ENCODE measurements at places on chromosomes 1 and 21.

DNA sequence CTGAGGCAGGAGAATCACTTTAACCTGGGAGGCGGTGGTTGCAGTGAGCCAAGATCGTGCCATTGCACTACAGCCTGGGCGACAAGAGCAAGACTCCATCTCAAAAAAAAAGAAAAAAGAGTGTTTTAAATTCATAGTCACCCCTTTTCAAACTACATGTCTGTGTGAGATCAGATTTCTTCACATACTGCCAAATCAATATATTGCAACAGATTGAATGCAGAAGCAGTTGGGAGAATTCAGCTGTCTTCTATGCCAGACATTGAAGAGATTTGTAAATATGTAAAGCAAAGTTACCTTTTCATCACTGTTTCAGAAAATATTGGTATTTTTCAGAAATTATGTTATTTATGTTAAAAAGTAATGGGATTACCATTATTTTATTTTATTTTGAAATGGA is 101.1 kb downstream of the TMEM200B start:
- DNase-seq, result no peak

DNA sequence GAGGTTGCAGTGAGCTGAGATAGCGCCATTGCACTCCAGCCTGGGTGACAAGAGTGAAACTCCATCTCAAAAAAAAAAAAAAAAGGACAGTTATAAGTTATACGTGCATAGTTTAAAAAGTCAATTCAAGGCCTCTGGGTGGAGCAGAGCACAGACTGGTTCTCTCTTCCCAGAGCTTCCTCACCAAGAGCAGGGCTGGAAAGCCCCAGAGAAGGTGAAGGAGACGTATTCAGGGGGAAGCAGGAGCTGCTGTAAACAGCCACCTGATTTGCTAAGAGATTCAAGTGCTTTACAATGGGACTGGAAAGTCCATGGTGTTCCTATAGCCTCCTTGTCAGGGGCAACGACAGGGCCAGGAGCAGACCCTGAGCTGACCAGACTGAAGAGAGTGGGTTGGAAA is 85.0 kb upstream of the LYST start:
- DNase-seq, result no peak

- no peak for DNase-seq
Measured at GRCh38 chr1:88101041-88101440, 583.0 kb upstream of the PKN2 start.

DNA sequence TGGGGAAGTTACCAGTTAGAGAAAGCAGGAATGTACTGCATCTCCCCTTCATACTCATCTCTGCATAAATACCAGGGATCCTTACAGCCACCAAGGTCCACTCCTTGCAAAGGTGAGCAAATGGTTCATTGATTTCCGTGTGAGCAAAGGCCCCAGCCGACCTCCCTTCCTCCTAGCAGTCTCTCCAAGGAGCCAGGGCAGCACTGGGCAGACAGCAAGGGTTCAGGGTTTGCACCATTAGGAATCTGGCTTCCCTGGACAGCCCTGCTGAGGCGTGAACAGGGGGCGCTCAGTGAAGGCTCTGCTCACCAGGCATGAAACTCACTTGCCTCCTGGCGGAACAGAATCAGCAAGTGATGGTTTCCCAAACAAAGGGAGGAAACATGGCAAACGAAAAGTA is 65.7 kb downstream of the MRPL37 start:
- DNase-seq, result no peak

- DNase-seq, result no peak
Measured at GRCh38 chr1:62327360-62328055, 8.3 kb upstream of the KANK4 start.

DNA sequence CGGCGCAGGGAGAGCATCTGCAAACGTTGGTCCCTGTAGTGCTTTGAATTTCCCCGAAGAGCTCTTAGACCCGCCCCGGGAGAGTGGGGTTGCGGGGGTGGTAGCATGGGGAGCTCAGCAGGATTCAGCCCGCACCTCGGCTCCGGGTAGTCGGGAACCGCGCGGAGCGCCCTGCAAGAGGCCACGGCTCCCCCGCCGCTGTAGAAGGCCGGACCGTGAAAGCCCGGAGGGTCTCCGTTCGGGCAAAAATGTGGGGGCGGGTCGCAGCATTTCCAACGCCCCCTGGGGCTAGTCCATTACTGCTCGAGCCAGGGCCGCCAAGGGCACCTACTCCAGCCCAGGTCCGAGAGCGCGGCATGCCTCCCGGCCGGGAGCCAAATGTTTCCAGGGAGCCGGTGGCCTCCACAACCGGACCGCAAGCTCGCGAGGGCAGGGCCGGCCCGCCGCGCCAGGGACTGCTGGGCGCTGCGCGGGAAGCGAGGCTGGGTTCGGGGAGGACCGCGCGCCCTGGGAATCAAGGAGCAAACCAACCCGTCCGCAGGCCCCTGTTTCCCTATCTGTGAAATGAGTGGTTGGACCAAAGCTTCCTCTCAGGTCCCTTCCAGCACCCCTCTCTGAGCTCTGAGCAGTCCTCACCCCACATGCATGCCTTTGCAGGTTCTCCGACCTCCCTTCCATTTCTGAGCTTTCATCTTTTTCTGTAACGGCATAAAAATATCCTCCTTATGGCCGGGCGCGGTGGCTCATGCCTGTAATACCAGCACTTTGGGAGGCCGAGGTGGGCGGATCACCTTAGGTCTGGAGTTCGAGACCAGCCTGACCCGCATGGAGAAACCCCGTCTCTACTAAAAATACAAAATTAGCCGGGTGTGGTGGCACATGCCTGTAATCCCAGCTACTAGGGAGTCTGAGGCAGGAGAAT is 775 bp upstream of the TMEM63A start:
- no peak for DNase-seq

- DNase-seq, result no peak
Measured at GRCh38 chr1:20716232-20716631, 1.6 kb downstream of the KIF17 start.

GRCh38 chr1:56561227-56562019 is 17.9 kb downstream of the PLPP3 start:
- DNase-seq, result no peak

GRCh38 chr1:57363165-57363564 is 60.7 kb downstream of the DAB1 start:
- no peak for DNase-seq

GRCh38 chr1:59776960-59777852 is 37.5 kb upstream of the HOOK1 start:
- DNase-seq, result no peak

DNA sequence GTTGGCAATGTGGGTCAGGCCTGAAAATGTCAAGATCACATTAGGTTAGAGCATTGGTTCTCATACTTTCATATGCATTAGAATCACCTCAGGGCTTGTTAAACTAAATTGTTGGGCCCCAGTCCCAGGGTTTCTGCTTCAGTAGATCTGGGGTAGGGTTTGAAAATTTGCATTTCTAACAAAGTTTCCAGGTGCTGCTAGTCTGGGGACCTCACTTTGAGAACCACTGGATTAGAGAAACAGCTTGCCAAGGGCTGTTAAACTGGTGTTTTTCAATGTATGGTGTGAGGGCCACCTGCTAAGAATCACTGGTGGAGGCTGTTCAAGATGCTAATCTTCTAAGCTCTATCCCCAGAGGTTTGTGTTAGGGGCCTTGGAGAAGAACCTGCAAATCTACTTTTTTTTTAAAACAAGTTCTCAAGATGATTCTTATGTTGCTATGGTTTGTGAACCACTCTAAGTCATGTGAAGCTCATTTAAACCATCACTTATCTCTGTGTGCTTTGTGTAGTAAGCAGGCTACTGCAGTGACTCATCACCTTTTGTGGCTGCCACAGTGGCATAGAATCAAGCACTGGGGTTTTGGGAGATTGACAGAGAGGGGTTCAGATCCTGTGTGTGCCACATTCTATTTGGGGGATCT is 152.2 kb downstream of the S1PR1 start:
- DNase-seq, result peak; percentile 90

GRCh38 chr1:202405928-202406327 is 57.4 kb downstream of the PPP1R12B start:
- DNase-seq, result no peak

DNA sequence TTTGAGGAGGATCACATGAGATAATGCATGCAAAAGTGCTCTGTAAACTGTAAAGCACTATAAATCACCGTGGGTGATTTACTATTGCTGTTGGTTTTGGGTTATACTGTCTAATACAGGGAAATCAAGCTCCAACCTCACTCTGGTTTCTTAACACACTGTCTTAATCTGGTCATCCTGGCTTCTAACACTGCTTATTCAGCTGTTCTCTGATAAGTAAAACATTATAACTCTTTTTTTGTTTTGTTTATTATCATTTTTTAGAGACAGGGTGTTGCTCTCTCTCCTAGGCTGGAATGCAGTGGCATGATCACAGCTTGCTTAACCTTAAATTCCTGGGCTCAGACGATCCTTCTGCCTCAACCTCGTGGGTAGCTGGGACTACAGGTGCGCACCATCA is 21.9 kb upstream of the LSM10 start:
- DNase-seq, result no peak

GRCh38 chr1:7534061-7534825 is 236.9 kb upstream of the VAMP3 start:
- no peak for DNase-seq

DNA sequence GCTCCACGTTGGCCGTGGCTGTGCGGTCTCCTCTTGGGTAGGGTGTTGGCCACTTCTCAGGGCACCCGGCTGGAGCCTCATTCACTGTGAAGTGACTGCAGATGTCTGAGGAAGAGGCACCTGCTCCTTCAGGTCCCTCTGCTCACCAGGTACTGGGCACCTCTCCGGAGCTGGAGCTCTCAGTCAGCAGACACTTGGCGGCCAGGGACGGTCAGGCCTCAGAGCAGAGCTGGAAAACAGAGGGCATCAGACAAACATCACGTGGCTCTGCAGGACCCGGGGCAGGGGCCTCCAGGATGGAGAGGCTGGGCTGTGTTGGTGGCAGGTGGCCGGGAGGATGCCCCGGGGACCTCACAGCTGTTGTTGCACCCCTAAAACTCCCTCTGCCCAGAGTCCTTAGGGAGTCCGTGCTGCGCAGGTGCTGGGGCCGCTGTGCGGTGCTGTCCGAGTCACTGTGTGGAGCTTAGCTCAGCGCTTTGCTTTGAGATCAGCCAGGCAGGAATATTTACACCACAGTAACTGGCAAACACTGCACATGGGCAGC is 59.7 kb downstream of the SLX9 start:
- no peak for DNase-seq

DNA sequence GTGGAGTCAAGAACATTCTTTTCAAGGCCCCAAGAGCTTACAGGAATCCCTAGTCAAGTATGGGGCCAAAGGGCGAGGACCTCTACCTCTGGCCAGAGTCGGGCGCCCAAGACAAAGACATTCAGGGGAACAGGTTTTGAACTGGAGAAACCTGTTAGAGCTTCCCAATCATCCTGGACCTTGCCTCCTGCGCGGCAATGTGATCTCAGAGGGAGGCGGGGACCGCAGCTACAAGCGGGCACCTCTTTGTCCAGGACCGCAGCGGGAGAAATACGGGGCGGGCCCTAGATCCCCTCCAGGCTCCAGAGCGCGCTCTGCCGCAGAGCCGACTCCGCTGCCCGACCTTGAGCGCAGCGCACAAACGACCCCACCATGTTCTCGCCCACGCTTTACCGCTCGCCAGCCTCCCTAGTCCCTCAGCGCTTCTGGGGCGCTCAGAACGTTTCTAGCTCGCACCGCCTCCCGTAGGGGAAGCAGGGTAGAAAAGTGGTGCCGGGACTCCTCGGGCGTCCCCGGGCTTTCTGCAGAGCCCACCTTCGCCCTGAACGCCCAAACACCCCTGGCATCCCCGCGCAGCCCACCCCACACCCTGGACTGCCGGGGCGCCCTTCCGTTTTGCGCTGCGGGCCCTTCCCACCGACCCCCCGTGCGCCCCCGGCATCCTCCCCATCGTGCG is 28.1 kb downstream of the RABIF start:
- DNase-seq, result no peak

DNA sequence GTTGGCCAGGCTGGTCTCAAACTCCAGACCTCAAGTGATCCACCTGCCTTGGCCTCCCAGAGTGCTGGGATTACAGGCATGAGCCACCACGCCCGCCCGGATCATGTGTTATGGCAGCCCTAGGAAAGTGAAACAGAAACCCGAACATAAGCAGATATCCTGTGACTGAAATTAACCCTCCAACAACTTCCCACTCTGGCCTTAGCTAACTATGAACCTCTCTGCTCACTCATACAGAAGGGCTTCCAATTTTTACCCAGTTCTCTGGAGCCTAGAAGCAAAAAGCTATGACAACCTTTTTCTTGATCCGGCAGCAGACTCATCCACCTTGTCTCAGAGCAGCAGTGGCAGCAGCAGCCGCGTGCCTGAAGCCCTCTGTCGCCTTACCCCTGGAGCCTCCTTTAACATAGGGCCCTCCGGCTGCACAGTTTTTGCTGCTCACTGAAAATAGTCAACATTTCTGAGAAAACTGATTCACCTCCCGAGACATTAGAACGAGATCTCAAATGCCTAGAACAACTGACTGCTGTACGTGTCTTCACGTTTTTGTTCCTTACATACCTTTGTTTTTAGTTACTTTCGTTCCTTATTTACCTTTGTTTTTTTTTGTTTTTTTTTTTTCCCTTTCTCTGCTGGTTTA is 9.3 kb downstream of the CBR1 start:
- DNase-seq, result no peak

GRCh38 chr1:3313576-3313950 is 140.9 kb upstream of the ARHGEF16 start:
- no peak for DNase-seq

GRCh38 chr1:97396463-97396862 is 524.4 kb downstream of the DPYD start:
- no peak for DNase-seq

GRCh38 chr1:167630568-167631385 is 745 bp downstream of the RCSD1 start:
- DNase-seq, result peak; percentile 58

- no peak for DNase-seq
Measured at GRCh38 chr1:1136547-1137230, 20.8 kb upstream of the C1orf159 start.

GRCh38 chr21:34017039-34017961 is 56.1 kb upstream of the MRPS6 start:
- DNase-seq, result peak; percentile 79

GRCh38 chr21:16438761-16439160 is 709.0 kb downstream of the USP25 start:
- DNase-seq, result no peak

- DNase-seq, result no peak
Measured at GRCh38 chr1:185850366-185850765, 116.2 kb downstream of the HMCN1 start.

Data from GM12878 (cell line).